CD4-positive, alpha-beta T cell treated with Interleukin-2 at 100 ng/mL for 4 hours (primary cell): ENCODE measurements at places on chromosomes 5 and 9.

- no peak for DNase-seq
Measured at GRCh38 chr5:171865471-171865870, 79.9 kb downstream of the SMIM23 start.

DNA sequence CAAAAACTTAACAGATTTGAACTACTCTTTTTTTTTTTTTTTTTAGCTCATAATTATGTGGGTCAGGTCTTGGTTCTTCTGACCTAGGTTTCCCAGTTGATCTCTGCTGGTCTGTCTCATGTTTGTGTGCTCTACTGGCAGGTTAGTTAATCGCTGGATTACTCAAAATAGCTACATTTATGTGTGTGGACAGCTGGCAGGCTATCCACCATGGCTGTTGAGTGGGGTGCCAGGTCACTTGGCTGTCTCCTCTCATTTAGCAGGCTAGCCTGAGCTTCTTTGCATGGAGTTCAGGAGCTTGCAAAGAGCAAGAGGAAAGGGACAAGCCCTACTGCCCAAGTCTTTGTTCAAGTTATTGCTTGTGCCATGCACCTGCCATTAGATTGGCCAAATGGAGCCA lies 9.3 kb downstream of the ADCY2 start:
- no peak for DNase-seq

DNA sequence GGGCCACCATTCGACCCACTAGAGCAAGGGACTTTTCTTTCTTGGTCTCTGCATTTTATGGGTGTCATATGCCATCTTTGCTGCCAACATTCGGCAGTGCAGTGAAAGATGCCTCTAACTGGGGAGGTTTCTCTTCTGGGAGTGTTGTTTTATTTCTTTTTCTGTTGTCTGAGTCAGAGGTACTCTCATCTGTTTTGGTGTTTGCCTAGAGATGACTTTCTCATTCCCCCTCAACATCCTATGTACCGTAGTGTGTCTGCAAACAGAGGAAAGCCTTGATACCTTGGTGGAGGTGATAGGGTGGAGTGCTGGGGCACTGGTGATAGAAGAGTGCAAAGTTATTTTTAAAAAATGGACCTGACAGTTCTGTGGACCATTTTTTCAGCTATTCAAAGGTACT lies 182.1 kb downstream of the ARHGAP26 start:
- peak; percentile 24 for DNase-seq

DNA sequence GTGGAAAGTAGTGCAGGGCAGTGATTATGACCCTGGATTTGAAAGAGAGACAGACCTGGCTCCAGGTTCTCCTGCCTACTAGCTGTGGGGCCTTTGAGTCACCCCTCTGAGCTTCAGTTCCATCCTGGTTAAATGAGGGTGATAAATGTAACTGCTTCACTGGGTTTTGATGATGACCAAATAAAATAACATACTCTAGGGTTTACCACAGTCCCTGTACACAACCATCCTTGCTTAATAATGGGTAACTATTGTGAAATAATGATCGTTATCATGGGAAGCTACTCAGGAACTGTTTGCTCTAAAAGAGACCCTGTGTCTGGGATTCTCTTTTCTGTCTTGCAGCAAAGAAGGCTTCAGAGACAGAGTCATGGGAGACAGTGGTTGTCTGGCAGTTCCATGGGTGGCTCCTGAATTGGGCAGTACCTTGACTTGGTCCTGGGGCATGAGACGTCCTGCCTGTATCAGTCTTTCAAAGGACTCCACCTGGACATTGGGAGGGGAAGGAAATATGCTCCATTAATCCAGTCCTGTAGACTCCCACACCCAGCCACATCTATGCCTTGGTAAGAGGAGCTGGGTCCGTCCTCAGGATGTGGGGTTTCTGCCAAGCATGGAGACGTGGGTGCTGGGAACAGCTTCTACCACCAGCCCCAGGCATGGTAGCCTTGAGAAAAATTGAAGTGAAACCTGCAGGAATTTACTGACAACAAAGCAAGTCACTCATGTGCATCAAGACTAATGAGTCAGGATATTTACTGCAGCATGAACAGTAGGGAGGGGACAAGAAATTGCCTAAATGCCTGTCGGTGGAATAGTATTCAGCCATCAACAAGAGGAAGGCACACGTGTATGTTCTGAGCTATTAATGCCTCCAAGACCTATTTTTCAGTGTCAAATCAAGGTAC lies 23.4 kb downstream of the AKNA start:
- no peak for DNase-seq

- DNase-seq: no peak
Measured at GRCh38 chr5:10854506-10855277, 93.7 kb upstream of the DAP start.

- no peak for DNase-seq
Measured at GRCh38 chr5:52838326-52839015, 50.8 kb downstream of the ITGA1 start.

DNA sequence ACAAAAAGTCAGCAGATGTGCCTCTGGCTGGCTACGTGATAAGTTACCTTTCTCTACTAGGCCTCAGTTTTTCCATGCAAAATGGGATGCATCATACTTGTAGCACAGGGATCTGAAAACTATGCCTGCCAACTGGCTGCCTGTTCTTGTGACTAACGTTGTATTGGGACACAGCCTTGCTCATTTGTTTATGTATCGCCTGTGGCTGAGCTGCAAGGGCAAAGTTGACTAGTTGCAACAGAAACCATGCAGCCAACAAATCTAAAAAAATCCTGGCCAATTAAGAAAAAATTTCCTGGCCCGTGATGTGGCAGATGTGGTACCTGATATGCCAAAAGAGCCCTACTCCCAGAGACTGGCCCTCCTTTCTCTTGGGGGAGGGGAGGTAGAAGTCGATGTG lies 131.3 kb downstream of the SEC61B start:
- no peak for DNase-seq
